Stimulated activated naive CD8-positive, alpha-beta T cell treated with anti-CD3 and anti-CD28 coated beads, Interleukin-15, amount 100 ng/mL, for 72 hours (primary cell): ENCODE measurements at places on chromosomes 3 and 15.

GRCh38 chr3:172713316-172713715 lies 2.4 kb upstream of the NCEH1 start:
- DNase-seq = no peak

GRCh38 chr3:155111971-155112370 lies 31.9 kb downstream of the MME start:
- DNase-seq = no peak

GRCh38 chr3:197810901-197811300 lies 19.8 kb downstream of the LRCH3 start:
- no peak for DNase-seq

DNA sequence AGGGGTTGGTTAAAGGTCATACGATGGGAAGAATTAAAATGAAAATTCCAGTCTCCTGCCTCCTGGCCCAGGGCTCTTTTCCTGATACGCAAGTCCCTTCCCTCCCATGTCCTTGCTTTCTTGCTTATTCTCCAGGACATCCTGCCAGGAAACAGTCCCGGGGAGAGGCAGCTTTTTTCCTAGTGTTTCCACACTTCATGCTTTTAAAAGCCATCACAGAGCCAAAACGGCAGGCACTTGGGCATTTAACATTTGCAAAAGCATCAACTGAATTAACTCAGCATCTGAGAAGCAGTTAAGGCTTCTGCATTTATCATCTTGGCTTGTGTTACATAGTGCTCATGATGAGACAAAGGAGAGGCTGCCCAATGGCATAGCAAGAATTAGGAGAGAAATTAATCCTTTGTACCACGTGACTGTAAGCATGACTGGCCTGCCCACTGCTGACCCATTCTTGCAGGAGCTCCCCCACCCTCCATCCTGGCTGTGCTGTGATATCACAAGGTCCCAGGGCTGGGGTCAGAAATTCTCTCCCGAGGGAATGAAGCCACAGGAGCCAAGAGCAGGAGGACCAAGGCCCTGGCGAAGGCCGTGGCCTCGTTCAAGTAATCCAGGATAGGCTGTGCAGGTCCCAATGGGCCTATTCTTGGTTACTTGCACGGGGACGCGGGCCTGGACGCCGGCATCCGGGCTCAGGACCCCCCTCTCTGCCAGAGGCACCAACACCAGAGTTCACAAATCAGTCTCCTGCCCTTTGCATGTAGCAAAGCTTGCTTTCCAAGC lies 21.6 kb upstream of the VILL start:
- DNase-seq = no peak

GRCh38 chr15:34360298-34360697 lies 6.7 kb downstream of the LPCAT4 start:
- DNase-seq = no peak

DNA sequence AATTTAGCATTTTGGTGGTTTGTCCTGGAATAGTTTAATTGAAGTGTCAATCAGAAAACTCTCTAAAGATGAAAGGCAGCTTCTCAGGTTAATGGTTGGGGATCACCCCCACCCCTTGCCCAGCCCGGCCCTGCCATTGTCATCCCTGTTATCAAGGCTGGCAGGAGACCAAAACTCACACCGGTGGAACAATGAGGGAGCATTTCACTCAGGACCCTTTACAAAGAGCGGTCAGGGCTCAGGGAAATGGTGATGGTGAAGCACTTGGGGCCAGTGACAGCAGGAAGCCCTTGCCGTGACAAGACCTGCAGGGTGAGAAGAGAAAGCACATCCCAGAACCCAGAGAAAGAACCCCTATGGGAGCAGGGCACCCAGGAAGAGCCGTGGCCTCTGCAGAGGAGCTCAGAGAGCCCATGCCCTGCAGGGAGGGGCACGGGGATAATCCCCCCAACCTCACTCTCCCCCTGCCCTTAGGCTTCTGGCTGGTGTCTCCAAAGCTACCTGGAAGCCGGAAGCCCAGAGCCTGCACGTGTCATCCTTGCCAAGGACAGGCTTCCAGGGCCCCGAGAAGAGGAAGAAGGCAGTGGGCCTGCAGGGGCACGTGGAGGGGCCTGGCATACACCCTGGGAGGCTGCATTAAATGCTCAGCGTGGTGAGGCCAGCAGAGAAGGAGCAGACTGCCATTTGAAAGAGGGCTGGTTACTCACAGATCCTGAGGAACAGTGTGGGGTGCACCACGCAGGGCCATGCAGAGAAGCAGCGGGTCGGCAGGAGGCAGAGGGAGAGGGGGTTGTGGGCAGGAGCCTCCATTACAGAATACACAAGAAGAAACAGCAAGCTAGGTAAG lies 80.6 kb upstream of the PRR20G start:
- no peak for DNase-seq

- DNase-seq = peak; percentile 4
Observed at GRCh38 chr15:71443538-71443937, 328.3 kb downstream of the THSD4 start.

DNA sequence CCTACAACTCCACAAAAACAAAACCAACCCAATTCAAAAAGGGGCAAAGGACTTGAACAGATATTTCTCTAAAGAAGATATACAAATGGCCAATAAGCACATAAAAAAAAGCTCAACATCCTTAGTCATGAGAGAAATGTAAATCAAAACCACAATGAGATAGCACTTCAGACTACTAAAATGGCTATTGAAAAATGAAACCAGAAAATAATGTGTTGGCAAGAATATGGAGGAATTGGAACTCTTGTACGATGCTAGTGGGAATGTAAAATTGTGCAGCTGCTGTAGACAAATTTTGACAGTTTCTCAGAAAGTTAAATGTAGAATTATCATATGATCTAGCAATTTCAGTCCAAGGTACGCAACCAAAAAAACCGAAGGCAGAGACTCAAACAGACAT lies 29.0 kb downstream of the KY start:
- DNase-seq = no peak

DNA sequence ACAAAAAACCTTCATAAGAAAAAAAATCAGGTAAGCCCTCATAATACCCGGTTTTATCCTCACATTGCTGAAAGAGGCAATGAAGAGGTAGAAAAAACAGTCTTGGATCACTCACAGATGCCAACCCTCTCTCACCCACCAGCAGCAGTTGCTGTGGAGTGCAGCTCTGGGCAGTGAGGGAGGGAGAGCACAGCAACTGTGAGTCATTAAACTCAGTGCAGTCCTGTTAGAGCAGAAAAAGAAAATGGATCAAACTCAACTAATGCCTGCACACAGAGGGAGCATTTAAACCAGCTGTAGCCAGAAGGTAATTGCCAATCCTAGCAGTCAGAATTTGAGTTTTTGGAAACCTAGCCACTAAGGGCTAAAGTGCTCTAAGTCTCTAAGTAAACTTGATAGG lies 1050.6 kb upstream of the ALCAM start:
- no peak for DNase-seq
